T-helper 2 cell (primary cell): ENCODE measurements at places on chromosomes 12 and 14.

- DNase-seq = no peak
Measured at GRCh38 chr12:53696655-53697331, 20.9 kb upstream of the ATP5MC2 start.

- DNase-seq = no peak
Measured at GRCh38 chr12:56953314-56953713, 4.1 kb downstream of the RDH16 start.

DNA sequence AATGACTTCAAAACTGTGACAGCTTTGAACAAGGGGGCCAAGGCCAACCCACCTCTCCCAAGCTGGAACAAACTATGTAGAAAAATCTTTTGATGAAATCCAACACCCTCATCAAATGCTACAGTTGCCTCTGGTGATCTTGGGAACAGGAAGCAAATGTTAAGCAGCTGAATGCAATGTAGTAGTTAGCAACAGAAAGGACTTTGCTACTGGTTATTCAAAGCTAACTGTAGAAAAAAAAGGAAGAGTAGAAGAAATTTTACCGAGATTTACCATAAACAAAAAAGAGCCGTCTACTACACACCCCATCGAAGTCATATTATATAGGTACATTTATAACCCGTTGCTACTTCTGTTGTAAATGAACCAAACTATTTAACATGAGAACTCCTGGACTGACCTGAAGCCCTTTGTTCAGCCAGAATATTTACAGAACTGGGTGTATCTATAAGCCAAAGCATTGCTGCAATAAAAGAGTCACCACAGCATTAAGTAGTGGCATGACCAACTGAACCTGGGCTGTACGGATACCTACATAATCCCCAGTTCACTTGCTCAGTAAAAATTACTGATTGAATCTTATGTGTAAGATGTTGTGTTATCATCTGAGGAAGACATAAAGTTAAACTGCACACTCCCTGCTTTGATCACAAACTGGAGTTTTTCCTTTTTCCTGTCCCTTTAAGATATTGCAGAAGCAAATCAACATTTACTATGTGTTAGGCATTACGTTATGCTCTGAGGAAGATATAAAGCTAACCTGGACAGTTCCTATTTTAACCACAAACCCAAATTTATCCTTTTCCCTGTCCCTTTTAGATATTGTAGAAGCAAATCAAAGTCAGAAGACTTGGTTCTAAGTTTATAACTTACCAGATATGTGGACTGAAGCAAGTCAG lies 25.1 kb downstream of the SYNJ2BP start:
- DNase-seq = no peak

DNA sequence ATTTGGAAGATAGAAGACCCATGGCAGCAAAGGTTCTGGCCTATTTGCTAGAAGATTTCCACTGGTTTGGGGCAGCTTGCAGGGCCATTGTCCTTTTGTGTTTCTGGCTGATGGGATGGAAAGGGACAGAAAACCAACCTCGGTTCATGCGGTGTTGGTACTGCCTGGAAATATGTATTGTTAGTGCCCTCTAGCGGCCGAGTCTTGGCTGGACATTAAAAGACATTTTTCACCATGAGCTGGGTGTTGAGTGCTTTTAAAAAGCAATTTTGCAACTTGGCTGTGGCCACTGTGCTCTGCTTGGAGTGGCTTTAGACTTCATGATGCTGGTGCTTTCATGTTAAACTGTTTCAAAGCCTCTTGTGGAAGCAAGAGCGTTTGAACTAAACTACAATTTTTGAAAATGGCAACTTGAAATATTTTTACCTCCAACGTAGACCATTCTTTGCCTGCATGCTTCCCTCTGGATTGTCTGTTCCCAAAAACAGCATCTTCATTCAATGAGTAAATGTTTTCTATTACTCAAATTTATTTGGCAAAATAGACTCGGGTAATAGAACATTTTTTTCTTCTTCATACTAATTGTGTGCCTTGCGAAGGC lies 102.7 kb upstream of the TBX5 start:
- peak; percentile 1 for DNase-seq

DNA sequence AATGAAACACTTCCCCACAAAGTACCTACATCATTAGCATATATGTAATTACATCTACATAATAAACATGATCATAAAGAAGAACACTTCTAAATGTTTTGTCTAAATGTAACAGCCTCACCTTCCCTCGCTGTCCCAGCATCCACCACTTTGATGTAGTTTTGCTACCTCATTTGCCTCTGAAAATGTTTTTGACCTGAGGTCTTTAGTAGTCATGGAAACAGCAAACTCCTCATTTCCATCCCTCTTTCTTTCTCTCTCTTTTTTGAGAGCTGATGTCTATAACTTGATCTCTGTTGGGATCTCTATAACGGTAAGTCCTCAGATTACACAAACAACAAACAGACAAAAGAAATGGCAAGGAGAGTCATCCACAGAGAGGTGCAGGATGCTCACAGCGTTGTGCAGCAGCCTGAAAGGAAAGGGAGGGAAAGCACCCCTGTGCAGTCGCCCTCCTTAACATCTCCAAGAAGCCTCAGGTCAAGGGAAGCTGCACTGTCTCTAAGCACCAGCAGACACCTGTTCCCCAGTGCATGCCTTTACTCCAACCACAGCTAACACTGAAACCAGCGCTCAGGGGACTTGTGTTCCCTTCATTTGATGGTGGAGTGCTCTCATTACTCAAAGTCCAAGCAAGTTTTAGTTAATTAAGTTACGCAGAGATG lies 268.7 kb downstream of the TMEM132D start:
- DNase-seq = no peak

GRCh38 chr14:101369916-101370592 lies 191.2 kb upstream of the DIO3 start:
- no peak for DNase-seq

GRCh38 chr12:89529738-89530137 lies 3.9 kb upstream of the POC1B start:
- no peak for DNase-seq

DNA sequence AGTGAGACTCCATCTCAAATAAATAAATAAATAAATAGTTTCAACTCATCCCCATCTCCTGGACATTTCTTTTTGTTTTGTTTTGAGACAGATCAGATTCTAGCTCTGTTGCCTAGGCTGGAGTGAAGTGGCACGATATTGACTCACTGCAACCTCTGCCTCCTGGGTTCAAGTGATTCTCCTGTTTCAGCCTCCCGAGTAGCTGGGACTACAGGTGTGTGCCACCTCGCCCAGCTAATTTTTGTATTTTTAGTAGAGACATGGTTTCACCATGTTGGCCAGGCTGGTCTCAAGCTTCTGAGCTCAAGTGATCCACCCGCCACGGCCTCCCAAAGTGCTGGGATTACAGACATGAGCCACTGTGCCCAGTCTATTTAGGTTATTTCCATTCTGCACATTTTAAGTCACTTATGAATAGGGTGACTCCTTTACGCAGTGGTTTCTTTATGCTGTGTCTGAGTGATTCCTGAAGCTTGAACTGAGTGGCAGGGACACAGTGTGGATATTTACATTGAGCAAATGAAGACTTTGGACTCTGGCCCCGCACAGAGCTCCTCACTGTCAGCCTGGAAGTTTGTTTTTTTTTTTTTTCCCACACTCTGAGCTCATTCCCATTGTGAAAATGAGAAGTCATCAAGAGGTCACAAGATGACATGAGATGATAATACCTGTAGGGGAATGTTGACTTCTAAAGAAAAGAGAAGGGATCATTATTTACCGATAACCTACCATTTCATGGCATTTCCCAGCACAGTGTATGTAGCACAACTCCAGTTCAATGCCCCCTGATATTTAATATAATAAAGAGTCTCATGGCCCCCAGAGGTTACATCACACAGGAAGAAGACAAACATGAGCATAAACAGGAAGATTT lies 72.6 kb downstream of the TBX3 start:
- DNase-seq = no peak

DNA sequence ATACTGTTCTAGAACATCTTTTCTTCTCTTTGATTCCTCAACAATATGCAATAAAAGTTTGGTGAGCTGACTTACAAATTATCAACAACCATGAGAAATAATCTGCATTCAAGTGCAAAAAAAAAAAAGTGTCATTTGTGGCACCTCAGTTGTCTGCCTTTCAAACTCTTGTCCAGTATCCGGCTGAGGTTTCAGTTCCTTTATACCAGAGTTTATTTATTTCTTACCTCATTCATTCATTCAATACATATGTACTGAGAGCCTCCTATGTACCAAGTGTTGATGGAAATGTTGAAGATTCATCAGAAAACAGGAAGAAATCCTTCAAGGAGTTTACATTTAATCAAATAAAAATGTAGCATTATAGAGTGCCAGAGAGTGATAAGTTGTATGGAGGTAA lies 484.1 kb downstream of the RMST start:
- no peak for DNase-seq

- DNase-seq = peak; percentile 25
Measured at GRCh38 chr14:69354383-69355153, 43.5 kb downstream of the ERH start.

DNA sequence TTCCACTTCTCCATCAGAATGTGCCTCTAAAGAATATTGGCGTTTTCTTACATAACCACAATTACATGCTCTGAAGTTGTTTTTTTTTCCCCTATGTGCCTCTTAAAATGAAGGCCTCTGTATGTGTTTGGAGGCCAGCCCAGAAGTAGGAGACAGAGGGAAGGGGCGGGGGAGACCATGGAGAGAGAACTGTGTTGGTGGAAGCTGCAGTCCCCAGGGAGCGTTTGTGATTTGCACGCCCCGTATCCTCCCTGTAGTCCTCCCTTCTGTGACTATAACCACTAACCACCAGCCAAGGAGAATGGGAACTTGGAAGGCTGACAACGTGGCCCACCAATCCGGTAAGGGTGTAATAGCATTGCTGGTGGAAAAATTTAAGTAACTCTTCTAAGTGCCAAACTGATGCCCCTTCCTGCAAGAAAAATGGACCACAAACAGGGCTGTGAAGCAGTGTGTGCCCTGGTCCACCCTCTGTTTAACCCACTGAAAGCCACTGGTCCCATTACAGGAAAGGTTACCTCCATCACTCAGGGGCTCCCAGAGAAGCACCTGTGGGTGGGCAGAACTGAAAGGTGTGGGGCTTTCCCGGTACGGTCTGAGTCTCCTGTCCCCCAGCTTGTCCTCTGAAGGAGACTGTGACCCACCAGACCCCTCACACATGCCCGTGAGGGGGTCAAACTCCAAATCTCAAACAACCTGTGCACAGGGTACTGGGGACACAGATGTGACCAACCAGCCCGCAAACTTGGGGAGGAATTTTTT lies 36.8 kb downstream of the CCDC88C start:
- no peak for DNase-seq

DNA sequence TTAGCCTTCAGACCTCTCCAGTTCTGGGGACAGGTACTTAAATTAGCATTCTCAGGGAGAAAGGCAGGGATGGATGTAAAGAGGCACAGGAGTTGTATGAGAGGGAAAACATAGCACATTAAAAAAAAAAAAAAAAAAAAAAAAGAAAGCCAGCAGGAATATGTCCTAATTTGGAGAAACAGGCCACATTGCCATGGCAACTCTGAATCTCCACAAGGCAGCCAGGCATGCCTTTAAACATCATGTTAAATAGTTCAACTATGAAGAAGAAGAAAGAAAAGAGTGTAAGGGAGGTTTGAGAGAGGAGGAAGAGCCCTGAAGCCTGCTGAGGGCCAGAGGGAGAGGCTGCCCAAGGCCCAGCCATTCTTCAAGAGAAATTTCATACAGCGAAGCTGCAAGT lies 145.8 kb downstream of the GRIN2B start:
- no peak for DNase-seq

GRCh38 chr12:12630850-12631249 lies 19.2 kb downstream of the CREBL2 start:
- no peak for DNase-seq

DNA sequence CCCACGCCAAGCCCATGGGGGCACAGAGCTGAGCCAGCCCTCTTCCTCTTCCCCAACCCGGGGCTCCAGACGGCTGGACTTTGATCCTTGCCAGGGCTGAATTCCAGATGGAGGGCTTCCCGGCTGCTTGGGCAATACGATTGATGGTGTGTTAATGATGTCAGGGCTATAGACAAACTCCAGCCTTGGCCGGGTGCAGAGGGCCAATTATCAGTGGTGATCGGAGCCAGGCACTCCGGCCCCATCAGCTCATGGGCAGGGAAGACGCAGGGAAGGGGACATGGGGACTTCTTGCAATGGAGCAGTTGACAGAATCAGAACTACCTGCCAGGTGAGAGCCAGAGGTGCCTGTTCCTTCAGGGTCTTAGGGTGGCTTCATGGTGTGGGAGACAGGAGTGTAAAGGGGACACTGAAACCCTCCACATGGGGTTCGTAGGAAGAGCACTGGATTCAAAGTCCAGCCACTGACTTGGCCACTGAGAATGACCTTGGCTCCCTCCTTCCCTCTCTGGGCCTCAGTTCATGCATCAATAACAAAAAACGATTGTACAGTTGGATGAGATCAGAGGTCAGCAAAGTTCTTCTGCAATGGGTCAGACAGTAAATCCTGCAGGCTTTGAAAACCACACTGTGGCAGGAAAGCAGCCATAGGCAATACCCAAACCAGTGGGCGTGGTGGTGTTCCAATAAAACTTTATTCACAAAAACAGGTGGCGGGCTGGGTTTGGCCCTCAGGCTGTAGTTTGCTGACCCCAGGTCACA lies 333.7 kb downstream of the MED13L start:
- no peak for DNase-seq

GRCh38 chr12:95205685-95206084 lies 11.6 kb downstream of the FGD6 start:
- no peak for DNase-seq

DNA sequence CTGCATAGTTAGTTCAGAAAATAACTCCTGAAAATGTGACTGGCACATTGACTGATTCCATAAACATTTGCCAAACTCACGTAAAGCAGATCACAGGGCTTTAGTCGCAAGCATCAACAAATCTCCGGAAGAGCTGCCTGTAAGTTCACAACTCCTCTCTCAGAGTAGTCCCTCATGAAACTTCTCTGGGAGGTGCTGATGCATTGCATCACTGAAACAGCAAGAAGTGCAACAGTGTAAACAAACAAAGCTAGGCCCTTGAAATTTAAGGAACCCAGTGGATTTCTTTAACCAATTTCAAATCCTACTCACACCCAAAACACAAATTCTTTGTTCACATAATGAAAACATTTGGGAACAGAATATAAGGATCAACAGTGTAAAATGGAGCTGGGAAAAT lies 1691.7 kb upstream of the FLRT2 start:
- no peak for DNase-seq

- peak; percentile 66 for DNase-seq
Measured at GRCh38 chr12:14256555-14257169, 108.8 kb upstream of the ATF7IP start.

DNA sequence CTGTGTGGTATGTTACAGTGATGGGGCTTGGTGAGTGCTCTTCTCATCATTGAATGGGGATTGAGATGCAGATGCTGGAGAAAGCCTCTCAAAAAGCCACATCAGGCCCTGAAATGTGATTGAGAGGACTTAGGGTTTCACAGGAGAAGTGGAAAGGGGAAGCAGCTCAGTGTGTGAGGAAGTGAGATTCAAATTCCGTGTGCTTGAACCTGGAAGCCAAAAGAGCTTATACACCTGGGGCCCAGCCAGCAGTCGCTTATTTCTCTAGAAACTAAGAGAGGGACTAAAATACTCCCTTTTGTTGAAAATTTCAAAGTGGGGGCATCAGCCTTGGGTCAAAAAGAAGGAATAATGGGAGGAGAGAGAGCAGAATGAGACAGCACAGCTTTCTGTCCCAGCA lies 39.1 kb upstream of the GZMB start:
- DNase-seq = peak; percentile 25
